ENCODE measurements at places on chromosomes 12 and 14.

- DNase-seq: no peak
These were observed 5.3 kb upstream of the PGF start for GRCh38 chr14:74960736-74961135.

DNA sequence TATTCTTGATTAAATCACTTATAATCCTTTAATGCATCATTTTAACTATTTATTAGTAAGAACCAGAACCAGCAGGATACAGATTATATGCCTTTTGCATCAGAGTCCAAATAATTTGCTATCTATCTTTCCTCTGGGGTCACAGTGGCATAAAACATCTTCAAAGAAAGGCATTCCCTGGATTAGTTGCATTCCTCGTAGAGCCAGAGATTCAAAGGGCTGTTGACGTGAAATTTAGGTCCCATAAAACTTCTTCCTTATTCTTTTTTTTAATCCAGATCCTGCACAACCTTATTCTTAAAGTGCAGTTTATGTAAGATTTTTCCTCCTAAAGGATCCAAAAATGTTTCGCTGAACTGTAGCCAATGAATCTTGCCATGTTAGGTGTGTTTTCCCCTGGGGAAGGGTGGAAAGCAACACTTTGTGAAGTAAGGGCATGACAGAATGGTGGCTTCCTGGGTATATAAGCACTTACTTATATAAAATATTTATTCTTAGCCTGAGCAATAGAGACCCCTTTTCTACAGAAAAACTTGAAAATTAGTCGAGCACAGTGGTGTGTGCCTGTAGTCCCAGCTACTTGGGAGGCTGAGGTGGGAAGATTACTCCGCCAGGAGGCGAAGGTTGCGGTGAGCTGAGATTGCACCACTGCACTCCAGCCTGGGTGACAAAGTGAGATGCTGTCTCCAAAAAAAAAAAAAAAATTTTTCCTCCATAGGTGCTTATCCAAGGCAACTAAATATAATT lies 208.7 kb downstream of the PCNX1 start:
- no peak for DNase-seq

- no peak for DNase-seq
These were observed 89.5 kb downstream of the FBXL14 start for GRCh38 chr12:1504895-1505311.

- no peak for DNase-seq
These were observed 33.4 kb downstream of the FNTB start for GRCh38 chr14:65019944-65020566.

GRCh38 chr12:70049596-70050360 lies 193.5 kb upstream of the CNOT2 start:
- DNase-seq: no peak

- DNase-seq: no peak
These were observed 451.3 kb downstream of the FOXG1 start for GRCh38 chr14:29217813-29218450.

- peak; percentile 77 for DNase-seq
These were observed 661.7 kb downstream of the VRK1 start for GRCh38 chr14:97458661-97459579.

DNA sequence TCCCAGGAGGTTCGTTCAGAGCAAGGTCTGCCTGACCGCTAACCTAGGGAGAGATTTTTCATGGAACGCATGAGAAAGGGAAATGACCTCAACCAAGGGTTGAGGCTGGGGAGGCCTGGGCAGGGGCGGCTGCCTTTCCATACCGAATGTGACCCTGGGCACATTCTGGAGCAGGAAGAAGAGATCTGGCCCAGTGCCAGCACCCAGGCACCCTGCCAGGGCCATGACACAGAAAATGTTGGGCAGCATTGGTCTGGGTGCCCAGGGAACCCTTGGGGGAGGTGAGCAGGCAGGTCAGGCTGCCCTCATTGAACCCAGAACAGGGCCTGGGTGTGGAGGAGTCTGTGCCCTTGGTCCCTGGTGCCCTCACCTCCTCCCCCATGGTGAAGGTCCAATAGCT lies 106.8 kb downstream of the CALM1 start:
- no peak for DNase-seq

DNA sequence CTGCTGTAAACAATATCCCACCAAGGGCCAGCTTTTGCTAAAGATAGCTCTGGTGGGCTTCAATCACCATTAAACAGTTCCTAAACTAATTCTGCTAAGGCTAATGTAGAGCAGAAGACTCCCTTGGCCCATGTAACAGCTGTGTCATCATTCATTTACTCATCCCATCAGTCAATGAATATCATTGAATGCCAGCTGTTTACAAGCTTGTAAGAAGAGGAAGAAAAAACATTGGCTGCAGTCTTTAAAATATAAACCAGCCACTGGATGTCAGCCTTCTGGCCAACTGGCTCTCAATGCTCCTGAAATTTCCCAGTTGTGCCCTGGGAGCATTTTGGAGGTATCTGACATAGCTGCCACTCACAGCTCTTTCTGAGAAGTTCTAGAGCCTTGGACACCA lies 18.0 kb upstream of the MAP3K9 start:
- DNase-seq: no peak

GRCh38 chr12:84336231-84336630 lies 576.4 kb downstream of the SLC6A15 start:
- DNase-seq: no peak

GRCh38 chr14:57461777-57462320 lies 31.8 kb downstream of the CCDC198 start:
- no peak for DNase-seq

- no peak for DNase-seq
These were observed 926 bp downstream of the HRK start for GRCh38 chr12:116880213-116880816.

GRCh38 chr12:87784350-87784749 lies 244.9 kb downstream of the C12orf50 start:
- DNase-seq: no peak

GRCh38 chr12:124277394-124278241 lies 17.3 kb upstream of the RFLNA start:
- no peak for DNase-seq

GRCh38 chr12:53808023-53808705 lies 56.4 kb upstream of the CISTR start:
- DNase-seq: no peak

GRCh38 chr12:78248321-78248720 lies 417.6 kb downstream of the NAV3 start:
- DNase-seq: no peak

DNA sequence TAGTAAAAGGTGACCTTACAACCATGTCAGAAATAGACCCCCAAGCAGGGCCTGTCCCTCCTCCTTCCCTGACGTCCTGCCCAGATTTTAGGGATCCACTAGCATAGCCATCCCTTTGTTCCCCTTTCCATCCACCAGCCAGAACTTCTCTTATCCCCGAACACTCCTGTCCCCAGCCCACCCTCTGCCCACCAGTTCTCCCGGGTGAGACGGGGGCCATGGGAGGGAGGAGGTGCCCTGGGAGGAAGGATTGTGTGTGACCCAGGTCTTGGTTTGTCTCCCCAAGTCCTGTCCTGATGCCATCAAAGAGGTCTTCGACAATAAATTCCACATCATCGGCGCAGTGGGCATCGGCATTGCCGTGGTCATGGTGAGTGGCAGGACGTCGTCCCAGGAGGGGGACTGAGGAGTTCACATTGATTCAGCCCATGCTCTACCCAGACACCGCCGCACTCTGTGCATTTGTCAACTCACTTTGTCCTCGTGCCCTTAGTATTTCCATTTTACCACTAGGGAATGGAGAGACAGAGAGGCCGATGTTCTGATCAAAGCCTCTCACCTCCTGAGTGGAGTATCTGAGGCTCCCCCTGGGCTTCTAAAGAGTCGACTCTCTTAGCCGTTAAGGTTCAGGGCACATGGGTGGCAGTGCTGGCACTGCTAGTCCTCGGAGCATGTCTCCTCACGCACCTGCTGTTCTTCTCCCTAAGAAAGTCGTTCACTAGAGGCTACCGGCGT lies 35.9 kb downstream of the CD9 start:
- DNase-seq: no peak

DNA sequence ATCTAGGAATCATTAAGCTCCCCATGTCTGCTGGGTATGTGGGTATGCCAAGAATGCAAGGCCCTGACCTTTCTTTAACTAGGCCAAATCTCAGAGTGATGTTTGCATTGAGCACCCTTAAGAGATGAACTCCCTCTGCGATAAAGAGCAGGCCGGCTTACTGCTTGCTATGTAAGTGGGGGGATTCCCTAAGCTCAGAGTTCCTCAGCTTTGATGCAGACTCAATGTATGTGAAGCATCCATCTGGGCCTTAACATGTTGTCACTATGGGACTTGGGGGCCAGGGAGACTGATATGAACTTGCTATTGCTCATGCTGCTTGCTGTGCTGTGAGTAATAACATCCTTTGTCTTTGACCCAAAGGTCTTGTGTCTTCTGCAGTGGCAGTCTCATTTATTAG lies 149.7 kb downstream of the C12orf75 start:
- DNase-seq: no peak

- no peak for DNase-seq
These were observed 27.1 kb upstream of the BCDIN3D start for GRCh38 chr12:49869816-49870500.

GRCh38 chr14:101072945-101073597 lies 169.5 kb upstream of the RTL1 start:
- no peak for DNase-seq

- DNase-seq: no peak
These were observed 45.7 kb downstream of the TTC6 start for GRCh38 chr14:37641117-37641516.

GRCh38 chr14:101076451-101077198 lies 173.1 kb upstream of the RTL1 start:
- no peak for DNase-seq

GRCh38 chr12:128305336-128305892 lies 38.4 kb downstream of the TMEM132C start:
- no peak for DNase-seq

- DNase-seq: no peak
These were observed 69.6 kb downstream of the SLC41A2 start for GRCh38 chr12:104888481-104888880.

DNA sequence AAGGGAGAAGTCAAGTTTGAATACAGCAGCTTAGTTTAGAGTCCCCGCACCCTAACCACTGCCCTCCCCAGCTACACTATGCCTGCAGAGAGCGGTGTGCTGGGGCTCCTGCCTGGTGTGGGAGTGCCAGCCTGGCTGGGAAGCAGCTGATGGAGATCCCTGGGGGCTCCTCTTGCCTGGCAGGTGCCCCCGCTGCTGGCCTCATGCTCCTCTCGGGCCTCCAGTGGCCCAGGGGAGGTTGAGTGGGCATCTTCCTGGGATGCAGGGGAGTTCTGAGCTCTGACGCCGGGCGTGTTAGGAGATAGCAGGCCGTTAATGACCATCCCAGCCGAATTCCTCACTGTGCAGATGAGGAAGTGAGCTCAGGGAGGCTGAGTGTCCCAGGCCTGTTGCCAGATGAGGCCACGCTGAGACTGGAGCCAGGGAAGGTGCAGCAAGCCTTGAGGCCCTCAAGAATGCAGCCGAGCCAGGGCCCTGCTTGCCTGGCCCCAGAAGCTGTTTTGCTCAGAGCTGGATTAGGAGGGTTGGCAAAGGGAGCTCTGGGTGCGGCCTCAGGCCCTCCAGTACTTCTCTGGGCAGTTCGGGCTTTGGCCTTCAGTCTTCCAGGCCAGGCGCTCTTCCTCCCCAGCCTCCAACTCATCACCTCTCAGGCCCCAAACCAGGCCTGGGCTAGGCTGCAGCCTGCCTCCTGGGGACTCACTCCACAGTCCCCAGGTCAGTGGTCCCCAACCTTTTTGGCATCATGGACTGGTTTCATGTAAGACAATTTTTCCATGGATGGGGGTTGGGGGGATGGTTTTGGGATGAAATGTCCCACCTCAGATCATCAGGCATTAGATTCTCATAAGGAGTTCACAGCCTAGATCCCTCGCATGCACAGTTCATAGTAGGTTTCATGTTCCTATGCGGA lies 6.6 kb upstream of the CYP46A1 start:
- DNase-seq: no peak

- DNase-seq: no peak
These were observed 9.4 kb downstream of the COX16 start for GRCh38 chr14:70350078-70350477.

- DNase-seq: peak; percentile 7
These were observed 76.1 kb downstream of the SAMD4A start for GRCh38 chr14:54642801-54643695.

DNA sequence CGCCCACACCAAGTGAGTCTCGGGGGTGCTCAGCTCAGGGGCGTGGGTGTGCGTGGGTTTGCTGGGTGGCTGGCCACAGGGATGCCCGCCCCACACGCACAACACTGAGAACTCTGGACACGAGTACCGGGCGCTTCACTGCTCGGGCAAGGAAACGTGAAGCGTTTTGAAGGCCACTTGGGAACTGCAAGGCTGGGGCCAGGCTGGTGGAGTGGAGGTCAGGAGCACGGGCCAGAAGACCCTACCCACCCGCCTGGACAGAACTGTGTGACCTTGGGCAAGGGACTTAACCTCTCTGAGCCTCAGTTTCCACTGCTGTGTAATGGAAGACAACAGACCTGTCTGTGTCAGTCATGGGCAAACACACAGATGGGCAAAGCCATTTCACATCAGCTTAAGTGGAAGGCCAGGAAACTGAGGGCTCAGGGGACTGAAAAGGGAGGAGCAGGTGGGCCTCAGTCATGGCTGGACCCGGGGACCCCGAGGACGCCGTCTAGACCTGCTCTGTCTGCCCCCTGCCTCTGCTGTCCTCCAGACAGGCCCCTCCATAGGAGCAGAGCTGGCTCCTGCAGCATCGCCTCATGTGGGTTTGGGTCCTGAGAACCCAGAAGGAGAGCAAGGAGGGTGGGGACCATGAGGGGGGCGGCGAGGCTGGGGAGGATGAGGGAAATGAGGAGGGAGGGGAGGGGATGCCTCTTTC lies 52.5 kb downstream of the ADGRD1 start:
- DNase-seq: no peak

- DNase-seq: no peak
These were observed 105.4 kb upstream of the CNTN1 start for GRCh38 chr12:40586823-40587222.
